CD4-positive, alpha-beta T cell (primary cell): ENCODE measurements at places on chromosomes 12 and 14.
A peak's percentile ranks its signal among the peaks of the same experiment; 100 is the strongest.

GRCh38 chr12:109631751-109632150 lies 58.2 kb downstream of the MVK start:
- DNase-seq, result no peak

GRCh38 chr14:101877766-101878165 lies 86.6 kb upstream of the DYNC1H1 start:
- DNase-seq, result no peak

DNA sequence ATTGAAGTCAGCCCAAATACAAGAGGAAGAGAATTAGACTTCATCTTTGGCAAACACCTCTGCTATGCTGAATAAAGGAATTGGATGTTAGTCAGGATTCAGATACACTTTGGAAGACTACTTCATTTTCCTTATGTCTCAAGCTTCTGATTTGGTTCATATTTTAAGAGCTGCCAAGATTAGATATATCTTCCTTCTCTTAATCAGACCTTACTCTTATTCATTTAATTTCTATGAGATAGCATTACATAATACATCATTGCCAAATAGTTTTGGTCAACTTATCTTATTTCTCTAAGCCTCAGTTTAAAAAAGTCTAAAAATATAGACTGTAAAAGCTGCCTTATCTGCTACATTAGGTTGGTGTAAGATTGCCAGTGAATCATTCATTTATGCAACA lies 330.6 kb upstream of the NAV3 start:
- no peak for DNase-seq

DNA sequence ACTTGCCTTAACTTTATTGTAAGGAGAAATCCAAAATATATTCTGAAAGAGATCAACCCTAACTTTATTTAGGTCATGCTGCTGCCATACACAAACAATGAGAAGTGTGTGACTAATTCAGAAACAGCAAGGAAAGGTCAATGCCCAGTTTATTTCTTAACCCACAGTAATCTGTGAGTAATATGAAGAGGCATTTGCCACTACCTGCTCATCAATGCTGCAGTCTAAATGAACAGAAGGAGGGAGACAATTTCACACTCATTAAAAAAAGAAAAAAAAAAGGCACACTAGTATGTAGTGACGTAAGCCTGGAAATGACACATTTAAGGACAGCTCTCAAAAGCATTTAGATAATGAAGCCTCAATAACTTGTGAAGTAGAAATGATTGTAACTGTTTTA lies 90.5 kb upstream of the FOXN3 start:
- DNase-seq, result no peak

- DNase-seq, result peak; percentile 19
Measured at GRCh38 chr12:56206452-56207166, 15.1 kb downstream of the RNF41 start.
